ENCODE measurements at places on chromosomes 12 and 14. TPM values are rescaled to one million over a fixed set of nuclear protein-coding genes. Genes with fewer than 3 reads are reported as not detected.

COX8C gene
- not detected for total RNA-seq

SMCO2 gene
- not detected for total RNA-seq

GRCh38 chr14:91290986-91291385, 46.5 kb upstream of the GPR68 start:
- DNase-seq, result no peak

- peak; percentile 79 for DNase-seq
These were observed 104.4 kb upstream of the DIO2 start for GRCh38 chr14:80315681-80316080.

DNA sequence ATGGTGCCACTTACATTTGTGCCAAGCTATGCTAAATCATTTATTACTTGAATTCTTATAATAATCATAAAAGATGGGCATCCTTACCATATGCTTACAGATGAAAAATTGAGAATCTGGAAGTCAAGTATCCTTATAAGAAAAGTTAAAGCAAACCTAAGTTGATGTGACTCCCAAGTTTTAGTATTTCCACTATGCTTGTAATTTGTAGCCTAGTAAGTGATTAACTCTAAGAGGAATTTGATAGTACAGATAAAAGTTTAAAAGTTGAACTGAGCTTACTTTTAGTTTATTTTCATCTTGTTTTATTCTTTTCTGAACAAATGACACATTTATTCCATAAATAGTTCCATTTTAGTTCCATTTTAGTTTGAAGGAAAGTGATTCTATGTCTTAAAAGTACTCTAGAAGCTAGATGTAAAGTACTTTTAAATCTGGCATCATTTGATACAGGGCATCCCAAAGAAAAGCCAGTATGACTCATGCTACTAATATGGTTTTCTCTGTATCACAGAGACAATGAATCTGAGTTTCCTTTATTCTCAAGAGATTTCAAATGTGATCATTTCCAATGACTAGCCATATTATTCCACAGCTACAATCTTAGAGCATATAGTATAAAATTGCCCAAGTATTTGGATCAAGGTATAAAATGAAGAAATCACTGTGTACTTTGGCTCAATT, 596.0 kb downstream of the SLC16A7 start:
- DNase-seq, result no peak

DNA sequence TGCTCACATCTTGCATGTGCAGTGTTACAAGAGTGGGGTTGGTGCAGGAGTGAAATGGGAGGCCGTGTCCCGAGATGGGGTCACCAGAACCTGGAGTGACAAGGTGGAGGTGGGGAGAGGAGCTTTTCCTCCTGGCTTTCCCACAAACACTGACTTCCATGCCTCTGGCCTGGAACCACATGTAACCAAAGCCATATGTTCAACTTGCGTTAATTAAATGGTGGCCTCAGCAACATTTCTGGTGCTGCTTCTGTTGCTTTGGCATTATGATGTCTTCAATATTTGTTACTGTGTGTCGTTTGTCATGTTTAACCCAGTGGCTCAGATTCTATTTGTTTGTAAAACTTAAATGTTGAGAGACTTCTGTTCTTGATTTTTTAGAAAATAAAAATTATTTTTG, 110.2 kb downstream of the VCPKMT start:
- no peak for DNase-seq

Data from SJSA1 (cell line).